ENCODE measurements at places on chromosomes 7 and 10. TPM values are rescaled to one million over a fixed set of nuclear protein-coding genes. Genes with fewer than 3 reads are reported as not detected.

- no peak for DNase-seq
Measured at GRCh38 chr7:131583430-131583829, 27.0 kb upstream of the PODXL start.

DNA sequence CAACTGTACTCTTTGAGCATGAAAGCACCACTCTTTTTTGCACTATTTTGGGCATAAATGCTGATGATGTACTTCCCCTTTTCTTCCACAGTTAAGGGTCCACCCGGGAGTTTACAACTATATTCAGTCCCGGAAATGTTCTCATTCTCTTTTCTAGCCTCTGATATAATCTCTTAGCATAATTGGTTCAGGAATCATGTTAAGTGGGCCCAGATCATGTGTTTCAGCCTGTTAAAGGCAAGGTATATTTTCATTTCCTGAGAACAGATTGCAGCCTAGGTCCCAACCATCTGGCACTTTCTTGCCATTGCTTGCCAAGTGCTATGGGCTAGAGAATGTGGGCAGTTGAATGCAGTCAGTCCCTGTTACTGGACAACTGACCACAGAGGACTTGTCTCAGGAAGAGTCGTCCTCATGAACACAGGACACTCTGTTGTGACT is 111.4 kb upstream of the GLCCI1 start:
- DNase-seq: peak; percentile 53

- peak; percentile 66 for DNase-seq
Measured at GRCh38 chr10:116947841-116948529, 57.0 kb downstream of the SHTN1 start.

GRCh38 chr10:119457966-119458766 is 84.4 kb downstream of the RGS10 start:
- peak; percentile 85 for DNase-seq

GRCh38 chr10:31599626-31600504 is 280.8 kb downstream of the ZEB1 start:
- DNase-seq: peak; percentile 34

GRCh38 chr10:34766266-34766600 is 48.9 kb downstream of the PARD3 start:
- no peak for DNase-seq

DNA sequence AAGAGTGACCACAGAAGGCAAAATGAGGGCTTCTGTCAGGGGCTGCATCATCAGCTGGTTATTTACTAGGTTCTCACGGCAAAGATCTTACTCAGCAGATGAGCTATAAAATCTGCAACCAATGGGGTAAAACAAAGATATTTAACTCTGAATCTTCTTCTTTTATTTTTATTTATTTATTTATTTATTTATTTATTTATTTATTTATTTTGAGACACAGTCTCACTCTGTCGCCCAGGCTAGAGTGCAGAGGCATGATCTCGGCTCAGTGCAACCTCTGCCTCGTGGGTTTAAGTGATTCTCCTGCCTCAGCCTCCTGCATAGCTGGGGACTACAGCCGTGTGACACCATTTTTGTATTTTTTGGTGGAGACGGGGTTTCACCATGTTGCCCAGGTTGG is 11.3 kb downstream of the C10orf143 start:
- DNase-seq: no peak

GRCh38 chr7:134691546-134692343 is 45.1 kb downstream of the BPGM start:
- no peak for DNase-seq

DNA sequence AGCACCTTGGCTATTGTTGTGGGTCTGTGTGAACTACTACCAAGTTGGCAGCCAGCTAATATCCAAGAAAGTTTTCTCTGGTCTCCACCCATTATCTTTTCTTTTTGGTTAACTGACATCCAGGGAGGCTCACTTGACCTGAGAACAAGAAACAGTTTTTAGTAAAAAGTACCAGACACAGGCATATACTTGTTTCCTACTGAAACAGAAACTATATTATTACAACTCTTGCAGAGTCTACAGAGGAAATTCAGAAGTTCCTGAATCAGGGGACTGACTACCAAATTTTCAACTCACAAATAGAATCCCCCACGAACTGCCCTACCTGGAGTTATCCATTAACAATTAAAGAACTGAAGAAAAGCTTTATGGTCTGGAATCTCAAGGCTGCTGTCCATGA is 168.9 kb downstream of the KCND2 start:
- DNase-seq: no peak

DNA sequence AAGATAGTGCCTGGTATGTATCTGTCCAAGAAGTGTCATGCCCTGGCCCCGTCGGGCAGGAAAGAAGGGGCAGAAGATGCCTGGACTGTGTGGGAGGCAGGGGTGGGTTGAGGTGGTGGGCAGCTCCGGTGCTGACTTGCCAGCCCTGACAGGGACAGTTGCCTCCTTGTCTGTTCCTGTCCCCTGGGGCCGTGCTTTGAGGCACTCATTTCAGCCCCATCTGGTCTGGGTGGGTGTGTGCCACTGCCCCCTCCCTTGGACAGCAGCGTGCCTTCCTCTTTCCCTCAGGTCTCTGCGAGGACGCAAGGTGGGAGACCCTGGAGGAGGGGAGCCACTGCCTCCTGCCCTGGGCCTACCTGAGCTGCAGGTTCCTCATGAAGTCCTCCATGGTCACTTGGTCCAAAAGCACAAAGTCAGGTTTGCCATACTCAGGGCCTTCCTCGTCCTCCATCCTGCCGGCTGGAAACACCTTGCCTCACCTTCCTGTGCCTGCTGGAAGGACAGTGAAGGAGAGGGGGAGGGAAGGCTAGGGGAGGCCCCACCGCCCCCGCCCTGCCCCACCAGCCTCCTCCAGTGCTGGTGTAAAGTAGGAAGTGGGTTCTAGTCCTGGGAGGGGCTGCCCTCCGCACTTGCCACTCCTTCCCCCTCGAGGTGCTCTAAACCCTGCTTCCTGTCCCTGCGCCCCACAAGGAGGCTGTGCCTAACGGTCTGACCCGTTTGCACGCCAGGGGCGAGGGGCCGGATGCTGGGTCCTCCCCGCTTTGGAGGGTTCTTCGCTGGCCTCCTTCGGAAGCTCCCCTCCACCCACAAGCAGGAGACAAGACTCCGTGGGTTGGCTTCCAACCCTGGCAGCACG is at the start of gene MYO1G:
Gene MYO1G (minus strand): TSS at position 505 of the 856 bp plus-strand sequence. CDS start 54 bp downstream, at position 451.
- no peak for DNase-seq

DNA sequence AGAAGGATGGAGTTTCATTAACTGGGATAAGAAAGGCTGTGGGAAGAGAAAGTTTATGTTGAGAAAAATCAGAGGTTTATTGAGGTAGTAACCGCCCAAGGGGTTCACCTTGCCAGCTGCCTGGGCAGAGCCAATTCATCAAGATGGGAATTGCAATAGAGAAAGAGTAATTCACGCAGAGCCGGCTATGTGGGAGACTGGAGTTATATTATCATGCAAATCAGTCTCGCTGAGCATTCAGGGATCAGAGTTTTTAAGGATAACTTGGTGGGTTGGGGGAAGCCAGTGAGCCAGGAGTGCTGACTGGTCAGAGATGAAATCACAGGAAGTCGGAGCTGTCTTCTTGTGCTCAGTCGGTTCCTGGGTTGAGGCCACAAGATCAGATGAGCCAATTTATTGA is 70.6 kb downstream of the MALRD1 start:
- no peak for DNase-seq

DNA sequence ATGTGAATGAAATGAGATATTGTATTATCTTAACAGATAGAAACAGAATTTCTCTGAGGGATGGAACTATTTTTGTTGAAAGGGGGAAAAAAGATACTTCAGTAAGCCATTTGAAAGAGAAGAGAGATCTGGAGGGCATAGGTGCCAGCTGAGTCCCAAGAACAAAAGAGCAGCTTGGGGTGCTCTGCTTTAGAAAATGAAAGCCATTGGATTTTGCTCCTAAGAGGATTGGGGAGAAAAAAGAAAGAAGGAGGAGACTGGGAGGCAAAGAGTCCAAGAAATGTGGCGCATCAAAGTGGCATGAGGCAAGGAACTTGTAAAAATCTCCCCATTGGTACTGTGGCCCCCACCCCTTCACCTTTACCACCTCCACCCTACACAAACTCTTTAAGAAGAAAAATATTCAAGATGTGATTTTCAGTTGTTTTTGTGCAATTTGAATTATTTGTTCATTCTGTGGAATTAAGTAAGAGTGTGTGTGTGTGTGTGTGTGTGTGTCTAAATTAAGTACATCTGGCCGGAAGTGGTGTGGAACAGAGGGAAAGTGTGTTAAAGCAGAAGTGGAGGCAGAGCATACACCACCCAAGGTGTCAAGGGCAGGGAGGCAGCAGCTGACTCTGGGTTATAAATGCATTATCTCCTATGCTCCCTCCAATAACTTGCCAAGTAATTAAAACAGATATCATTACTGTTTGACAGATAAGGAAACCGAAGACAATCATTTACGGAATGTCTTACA is 9.9 kb upstream of the GNAI1 start:
- DNase-seq: no peak

DNA sequence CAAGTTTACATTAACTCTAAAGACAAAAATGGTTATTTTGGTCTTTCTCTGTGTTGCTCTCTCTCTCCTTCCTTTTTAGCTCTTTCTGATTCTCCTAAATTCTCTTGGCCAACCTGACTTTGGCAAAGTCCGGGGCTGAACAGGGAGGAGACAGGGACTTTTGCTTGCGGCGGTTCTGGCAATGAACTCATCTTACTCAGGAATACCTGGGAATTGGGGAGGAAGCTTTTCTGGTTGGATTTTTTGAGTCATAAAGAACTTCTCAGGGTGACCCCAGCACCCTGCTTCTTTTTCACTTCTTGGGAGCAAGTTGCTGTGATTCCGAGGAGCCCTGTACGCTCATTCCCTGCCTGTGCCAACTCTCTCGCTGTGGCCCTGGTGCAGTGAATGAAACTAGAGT is 16.0 kb downstream of the GATA3 start:
- no peak for DNase-seq

GRCh38 chr7:18471476-18472160 is 23.9 kb upstream of the HDAC9 start:
- DNase-seq: no peak

DNA sequence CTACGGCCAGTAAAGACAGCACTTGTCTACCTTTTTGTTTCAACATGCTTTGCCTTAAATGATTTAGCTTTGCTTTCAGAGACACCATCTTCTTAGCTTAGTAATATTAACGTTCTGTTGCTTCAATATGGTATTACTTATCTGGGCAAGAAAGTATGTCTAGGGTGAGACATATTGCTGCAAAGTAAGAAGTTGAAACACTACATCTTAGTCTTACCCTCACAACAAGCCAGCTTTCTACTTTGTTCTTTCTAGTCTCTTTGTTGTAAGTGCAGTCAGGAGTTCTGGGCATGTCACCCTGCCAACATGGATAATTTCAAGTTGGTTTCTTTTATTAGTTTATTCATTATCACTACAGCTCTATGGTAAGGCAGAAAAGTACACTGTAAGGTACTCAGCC is 122.7 kb upstream of the DNAJB12 start:
- no peak for DNase-seq

DNA sequence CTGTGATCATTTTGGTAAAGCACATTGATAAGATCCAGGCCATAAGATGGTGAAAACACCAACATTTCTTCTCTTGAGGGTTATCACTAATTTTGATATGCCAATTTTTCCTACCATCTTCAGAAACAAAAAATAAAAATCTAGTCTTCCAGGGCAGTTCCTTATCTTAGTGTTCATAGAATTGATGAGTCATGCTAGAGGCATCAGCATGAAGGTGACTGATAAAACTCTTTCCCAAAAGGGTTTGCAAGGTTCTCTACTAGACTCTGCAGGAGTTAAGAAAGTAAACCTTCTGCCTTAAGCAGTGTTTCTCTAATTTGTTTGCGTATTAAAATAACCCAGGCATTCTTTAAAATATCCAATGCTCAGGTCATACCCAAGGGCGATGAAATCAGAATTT is 483.1 kb upstream of the CNTNAP2 start:
- DNase-seq: no peak

GRCh38 chr7:94635687-94636086 is 20.2 kb downstream of the SGCE start:
- no peak for DNase-seq

GRCh38 chr10:129744134-129745111 is 219.7 kb downstream of the EBF3 start:
- no peak for DNase-seq

GRCh38 chr7:6416516-6417145 is 31.1 kb downstream of the DAGLB start:
- DNase-seq: no peak

DNA sequence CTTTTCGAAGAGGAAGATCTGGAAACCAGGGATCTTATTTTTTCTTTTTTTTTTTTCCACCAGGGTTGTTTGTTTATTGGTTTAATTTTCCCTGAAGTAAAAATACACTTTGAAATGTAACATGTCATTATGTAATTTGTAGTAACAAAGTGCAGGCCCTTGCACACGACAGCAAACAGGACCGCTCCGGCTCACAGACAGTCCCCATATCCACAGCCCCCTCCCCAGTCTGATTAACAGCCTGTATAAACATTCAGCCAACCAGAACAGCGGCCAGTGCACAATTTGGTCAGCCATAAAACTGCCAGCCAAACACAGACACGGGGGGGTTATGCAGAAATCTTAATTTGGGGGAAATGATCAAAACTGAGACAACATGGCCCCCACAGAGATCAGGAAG is 431.6 kb upstream of the NPVF start:
- no peak for DNase-seq

GRCh38 chr7:106163257-106163656 is 51.1 kb upstream of the SYPL1 start:
- no peak for DNase-seq

- peak; percentile 16 for DNase-seq
Measured at GRCh38 chr7:24572016-24572392, 1.2 kb upstream of the PALS2 start.

DNA sequence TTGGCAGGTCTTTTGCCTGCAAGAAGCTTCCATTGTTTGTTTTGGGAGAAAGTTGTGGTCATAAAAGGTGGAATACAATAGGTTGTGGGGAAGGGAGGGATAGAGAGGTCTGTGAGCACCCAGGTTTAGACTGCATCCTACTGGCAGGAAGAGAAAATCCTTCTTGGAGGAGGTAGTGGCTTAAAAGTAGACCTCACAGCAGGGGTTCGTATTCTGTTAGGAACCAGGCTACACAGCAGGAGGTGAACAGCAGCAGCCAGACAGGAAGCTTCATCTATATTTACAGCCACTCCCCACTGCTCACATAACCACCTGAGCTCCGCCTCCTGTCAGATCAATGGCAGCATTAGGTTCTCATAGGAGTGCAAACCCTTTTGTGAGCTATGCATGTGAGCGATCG is 245.3 kb downstream of the NSUN6 start:
- no peak for DNase-seq

- peak; percentile 28 for DNase-seq
Measured at GRCh38 chr7:88399696-88400240, 93.1 kb upstream of the STEAP4 start.

Gene SPDYE11
- 0.12 TPM for polyA plus RNA-seq

Gene MOGAT3
- polyA plus RNA-seq: not detected

Gene C10orf67
- polyA plus RNA-seq: 0.26 TPM

Gene FAM13C
- polyA plus RNA-seq: 36.0 TPM

Gene SLC13A1
- polyA plus RNA-seq: not detected

Gene SPDYE6
- 2.7 TPM for polyA plus RNA-seq

Gene EZH2
- 27.8 TPM for polyA plus RNA-seq

Gene ELN
- 169 TPM for polyA plus RNA-seq

Gene MYH16
- polyA plus RNA-seq: 0.11 TPM

Gene UNCX
- polyA plus RNA-seq: not detected

Gene OPALIN
- not detected for polyA plus RNA-seq

Gene ADAP1
- 3.4 TPM for polyA plus RNA-seq
